CD8-positive, alpha-beta T cell (primary cell): ENCODE measurements at places on chromosomes 12 and 14. TPM values are rescaled to one million over a fixed set of nuclear protein-coding genes. Genes with fewer than 3 reads are reported as not detected.
A peak's percentile ranks its signal among the peaks of the same experiment; 100 is the strongest.

DNA sequence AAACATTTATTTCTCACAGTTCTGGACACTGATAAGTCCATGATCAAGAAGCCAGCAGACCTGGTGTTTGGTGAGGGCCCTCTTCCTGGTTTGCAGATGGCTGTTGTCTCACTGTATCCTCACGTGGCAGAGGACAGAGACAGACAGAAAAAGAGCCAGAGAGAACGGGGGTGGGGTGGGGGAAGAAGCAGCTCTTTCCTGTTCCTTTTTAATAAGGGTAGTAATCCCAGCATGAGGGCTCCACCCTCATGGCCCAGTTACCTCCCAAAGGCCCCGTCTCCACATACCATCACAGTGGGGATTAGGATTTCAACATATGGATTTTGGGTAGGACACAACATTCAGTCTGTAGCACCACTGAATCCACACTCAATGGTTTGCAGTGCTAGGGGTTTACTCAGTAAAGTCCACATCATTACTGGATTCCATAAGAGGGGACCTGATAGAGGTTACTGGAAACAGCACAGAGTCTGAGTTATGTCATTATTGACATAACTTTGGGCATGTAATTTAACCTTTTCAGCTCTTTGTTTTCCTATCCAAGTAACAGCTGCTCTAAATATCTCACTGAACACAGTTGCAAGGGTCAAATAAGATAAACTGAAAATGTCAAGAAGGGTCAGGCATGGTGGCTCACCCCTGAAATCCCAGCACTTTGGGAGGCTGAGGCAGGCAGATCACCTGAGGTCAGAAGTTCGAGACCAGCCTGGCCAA is 53.2 kb downstream of the RPAP3 start:
- no peak for DNase-seq

DNA sequence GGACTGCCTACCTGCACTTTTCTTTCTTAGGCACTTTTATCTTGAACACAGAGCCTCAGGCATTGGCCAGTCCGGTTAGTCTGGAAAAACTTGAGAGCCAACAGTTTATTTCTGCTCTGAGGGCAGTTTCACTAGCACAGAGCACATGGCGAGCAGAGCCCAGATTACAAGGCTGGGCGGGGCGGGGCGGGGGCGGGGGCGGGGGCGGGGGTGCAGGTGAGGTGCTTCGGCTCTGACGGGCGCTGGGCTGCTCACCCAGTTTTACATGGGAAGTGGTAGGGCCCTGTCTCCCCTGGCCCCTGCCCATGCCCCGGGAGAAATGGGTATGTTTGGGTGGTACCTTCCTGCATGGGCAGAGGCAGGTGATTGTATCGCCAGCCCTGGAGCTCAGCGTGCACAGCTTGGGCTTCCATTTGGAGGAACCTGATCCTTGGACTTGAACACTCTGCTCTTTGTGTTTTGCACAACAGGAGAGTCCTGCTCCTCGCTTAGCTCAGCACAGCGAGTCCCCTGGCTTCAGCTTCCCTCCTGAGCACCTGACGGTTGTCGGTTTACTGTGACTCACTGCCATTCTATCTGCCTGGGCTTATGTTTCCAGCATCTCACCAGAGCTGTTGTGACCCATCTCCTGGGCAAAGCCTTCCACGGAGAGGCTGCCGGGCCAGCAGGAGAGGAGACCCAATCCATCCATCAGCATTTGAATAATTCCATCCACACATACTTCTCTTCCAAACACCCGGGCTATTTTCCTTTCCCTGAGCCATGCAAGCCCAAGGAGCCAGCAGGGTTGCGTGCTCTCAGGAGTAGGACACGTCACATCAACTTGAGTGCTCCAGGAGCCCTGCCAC is 108.5 kb downstream of the ARF6 start:
- peak; percentile 72 for DNase-seq

DNA sequence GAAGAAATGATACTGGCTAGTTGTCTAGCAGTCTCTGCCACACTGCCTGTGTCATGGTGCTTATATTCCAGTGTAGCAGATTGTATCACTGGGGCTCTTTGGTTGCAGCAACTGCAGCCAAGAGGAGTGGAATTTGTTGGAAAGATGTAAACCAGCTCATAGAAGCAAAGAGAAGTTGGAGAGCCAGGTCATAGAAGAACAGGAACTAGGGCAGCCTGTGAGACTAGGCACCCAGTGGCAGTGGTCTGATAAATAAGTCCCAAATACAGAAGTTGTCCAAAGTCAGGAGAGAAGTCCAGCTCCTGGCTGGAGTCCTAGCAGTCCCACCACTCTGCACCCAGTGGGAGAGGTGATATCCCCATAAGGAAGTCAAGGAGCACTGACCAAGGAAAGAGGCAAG is 172.5 kb upstream of the ARID2 start:
- DNase-seq, result no peak

GRCh38 chr12:67415473-67415872 is 146.3 kb downstream of the CAND1 start:
- no peak for DNase-seq

- no peak for DNase-seq
Measured at GRCh38 chr12:28603239-28603638, 413.0 kb downstream of the CCDC91 start.

GRCh38 chr12:21831791-21832344 is 57.4 kb upstream of the KCNJ8 start:
- no peak for DNase-seq

Gene GPR33
- not detected for total RNA-seq

Gene TAS2R8
- not detected for total RNA-seq
